Jurkat, Clone E6-1 (cell line): ENCODE measurements at places on chromosomes 12 and 14.
A peak's percentile ranks its signal among the peaks of the same experiment; 100 is the strongest.

DNA sequence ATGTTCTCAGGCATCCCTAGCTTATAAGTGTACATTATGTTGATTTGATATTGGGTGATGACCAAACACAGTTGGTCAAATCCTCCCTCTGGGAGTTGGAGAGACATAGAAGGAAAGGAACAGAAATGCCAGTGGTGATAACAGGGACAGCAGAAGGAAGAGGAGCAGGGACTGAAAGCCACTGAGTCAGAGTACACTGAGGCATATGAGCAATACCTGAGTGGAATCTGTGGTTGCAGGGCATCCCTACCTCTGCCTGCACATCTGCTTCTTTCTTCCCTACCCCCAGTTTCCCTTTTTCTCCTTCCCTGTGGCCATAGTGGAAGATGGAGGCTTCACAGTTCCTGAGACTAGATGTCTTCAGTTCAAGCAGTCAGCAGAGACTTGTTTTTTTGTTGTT, 44.9 kb downstream of the BICD1 start:
- DNase-seq = no peak

- no peak for DNase-seq
These were observed 179.4 kb downstream of the EFCAB11 start for GRCh38 chr14:89775151-89775550.

DNA sequence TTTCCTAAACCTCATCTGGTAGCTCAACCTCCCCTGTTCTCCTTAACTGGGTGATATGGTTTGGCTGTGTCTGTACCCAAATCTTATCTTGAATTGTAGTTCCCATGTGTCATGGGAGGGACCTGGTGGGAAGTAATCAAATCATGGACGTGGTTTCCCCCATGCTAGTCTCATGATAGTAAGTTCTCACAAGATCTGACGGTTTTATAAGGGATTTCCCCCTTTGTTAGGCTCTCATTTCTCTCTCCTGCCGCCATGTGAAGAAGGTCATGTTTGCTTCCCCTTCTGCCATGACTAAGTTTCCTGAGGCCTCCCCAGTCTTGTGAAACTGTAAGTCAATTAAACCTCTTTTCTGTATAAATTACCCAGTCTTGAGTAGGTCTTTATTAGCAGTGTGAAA, 19.5 kb downstream of the COX16 start:
- no peak for DNase-seq

- DNase-seq = no peak
These were observed 6.2 kb upstream of the STXBP6 start for GRCh38 chr14:25055992-25056687.

- DNase-seq = peak; percentile 83
These were observed 92.7 kb upstream of the DNM1L start for GRCh38 chr12:32586390-32586789.

DNA sequence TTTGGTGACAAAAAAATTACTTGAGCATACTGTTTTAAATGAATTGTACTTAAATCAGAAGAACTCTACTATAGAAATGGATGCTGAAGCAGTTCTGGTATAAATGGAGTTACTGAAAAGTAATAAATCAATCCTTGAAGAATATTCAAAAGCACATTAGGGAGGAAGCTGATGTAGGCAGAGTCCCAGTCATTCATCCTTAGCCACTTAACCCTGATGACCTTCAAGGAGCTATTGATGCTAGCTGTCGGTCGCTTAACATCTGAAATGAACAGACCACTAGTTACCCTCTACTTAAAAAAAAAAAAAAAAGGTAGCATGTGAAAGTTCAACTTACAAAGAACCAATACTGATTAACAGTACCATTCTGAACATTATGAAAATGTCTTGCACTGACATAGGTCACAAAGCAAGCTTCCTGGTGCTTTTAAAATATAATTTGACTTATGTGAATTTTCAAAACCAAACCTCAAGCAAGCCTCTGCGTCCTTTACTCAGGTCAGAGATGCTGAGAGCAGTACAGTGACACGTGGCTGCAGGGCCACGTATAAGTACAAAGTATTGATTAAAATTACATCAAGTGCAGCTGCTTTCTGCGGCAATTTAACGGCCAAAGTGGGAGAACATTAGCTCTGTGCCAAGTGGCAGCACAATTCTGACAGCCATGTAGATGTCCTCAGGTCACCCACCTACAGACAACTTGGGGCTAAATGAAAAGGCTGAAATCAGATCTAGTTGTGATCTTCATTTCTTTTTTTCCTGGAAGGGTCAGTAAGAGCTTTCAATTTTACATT, 18.1 kb downstream of the PPM1H start:
- DNase-seq = no peak

GRCh38 chr14:26984311-26985177, 386.7 kb upstream of the NOVA1 start:
- peak; percentile 31 for DNase-seq

- no peak for DNase-seq
These were observed 40.6 kb downstream of the HSD17B6 start for GRCh38 chr12:56803750-56804149.

DNA sequence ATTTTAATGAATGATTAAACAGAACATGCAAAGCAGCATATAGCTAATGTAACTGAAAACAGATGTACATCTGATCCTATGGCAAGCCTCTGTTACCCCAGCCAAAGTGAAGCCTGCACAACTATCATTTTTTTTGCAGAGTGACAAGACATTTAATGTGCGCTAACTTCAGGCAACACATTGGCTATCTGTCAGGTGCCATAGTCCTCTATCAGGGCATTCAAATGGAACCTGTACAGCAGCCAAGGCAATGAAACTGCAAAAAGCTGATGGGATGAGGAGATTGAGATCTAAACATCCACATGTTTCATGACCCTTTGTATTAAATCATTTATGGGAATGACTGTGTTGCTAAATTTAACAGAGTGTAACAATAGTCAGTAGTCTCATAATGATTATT, 1088.5 kb upstream of the TMEM132C start:
- DNase-seq = no peak

- DNase-seq = no peak
These were observed 17.2 kb upstream of the CCER1 start for GRCh38 chr12:90972226-90972625.

DNA sequence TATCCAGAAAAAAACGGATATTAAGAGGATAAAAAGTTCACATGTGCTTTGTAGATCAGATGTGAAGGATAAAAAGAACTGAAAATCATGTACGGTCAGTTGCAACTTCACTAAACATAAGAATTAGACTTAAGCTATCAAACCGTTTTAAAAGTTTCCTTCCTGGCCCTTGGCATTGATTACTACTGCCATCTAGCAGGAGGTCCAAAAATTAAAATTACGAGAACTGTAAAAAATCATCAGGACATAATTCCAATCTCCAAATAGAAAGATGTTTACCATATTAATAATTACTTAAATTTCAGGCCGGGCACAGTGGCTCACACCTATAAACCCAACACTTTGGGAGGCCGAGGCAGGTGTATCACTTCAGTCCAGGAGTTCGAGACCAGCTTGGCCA, 7.9 kb downstream of the WDR89 start:
- DNase-seq = no peak

- DNase-seq = no peak
These were observed 41.4 kb upstream of the NUDT4 start for GRCh38 chr12:93336291-93336741.

GRCh38 chr12:14545144-14546124, 22.2 kb downstream of the PLBD1 start:
- DNase-seq = peak; percentile 6

DNA sequence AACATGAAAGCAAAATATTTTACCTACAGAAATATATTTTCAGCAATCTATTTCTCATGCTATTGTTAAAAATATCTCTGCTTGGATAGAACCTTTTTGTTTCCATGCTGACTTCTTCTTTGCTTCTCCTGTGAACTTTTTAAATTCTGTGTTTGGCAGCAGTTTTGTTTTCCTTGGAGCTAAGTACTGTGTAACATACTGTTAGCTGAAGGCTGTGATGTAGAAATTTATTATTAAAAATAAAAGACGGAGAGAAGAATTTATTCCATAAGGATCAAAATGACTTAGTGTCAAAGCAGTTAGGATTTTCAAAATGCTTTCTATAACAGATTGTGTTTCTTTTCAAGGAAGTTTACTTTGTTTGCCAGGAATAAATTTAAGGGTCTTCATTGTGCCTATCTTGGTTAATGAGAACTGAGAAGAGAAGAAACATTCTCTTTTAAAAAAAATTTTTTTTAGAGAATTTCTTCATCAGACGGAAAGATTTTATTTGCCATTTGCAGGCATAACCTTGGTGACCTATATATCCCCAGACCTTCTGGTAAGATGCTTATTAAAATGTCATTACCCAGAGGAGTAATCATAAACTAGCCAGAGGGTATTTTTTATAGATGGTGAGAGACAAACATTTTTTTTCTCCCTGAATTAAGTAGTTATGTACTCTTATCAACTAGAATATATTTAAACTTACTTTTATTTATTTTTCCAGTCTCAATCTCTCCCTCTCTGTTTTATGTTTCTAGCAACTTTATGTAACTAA, 147.1 kb upstream of the SLCO1C1 start:
- no peak for DNase-seq

- no peak for DNase-seq
These were observed 12.7 kb downstream of the SCYL2 start for GRCh38 chr12:100279607-100280244.

- DNase-seq = no peak
These were observed 266.2 kb downstream of the TMTC2 start for GRCh38 chr12:82952946-82953345.

DNA sequence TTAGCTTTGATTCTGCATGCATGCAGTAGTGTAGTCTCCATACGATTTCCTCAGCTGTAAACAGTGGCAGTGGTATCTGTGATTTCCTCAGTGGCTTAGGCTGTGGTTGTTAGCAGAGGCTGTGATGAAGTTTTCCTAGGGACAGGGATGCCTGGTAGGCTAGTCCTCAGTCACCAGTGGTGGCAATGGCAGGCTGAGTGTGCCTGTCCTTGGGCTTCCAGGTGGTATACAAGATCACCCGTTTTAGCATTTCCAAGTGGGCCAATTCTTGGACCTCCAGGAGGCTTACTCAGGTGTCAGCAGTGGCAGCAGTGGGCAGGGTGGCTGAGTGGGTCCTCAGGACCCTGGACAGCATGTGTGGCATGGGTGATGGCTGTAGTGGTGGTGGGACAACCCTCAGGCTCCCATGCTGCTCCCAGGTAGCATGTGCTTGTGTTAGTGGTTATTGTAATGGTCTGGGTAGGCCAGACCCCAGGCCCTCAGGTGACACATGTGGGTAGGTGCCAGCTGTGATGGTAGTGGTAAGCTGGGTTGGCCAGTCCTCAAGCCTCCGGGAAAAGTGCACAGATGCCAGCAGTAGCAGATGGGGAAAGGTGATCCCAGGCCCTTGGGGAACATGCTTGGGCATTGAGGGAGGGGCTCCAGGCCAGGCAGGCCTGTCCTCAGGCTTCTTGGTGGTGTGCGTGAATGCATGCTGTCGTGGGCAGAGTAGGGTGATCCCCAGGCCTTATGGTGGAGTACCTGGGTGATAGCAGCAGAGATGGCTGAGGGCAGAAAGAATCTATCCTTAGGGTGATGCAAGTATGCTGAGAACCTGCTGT, 146.5 kb downstream of the PAPOLA start:
- DNase-seq = no peak

DNA sequence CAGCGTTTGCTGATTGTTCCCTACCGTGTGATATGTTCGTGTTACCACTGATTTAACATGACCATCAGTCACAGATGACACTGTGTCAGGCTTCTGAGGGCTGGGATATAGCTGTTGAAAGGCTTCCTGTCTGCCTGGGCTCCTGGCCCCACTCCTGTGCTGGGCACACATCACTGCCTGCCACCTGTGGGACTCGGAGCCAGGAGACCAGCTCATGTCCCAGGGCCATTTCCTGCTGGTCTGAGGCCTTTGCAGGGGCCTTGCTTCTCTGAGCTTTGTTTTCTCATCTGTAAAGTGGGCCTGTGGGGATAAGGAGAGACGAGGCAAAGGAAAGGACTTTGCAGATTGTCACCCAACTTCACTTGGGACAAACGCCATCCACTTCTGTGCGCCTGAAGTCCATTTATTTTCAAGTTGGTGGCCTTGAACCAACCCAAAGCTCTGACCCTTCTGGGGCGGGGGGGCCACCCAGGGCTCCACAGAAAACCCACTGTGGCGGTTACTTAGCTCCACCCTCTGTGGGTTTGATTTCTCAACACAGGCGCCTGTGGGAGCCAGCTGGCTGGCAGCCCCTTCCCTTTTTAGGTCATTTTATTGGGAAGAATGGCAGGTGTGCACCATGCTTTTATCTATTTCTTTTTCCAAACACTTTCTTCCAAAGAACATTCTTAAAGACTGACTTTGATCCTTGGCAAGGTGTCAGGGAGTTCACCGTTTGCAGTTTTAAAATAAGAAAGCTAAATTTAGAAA, 54.1 kb downstream of the BEGAIN start:
- DNase-seq = peak; percentile 52
